GM23248 (cell line): ENCODE measurements at places on chromosomes 16 and 17.

- DNase-seq: no peak
Measured at GRCh38 chr17:57425431-57425830, 169.1 kb downstream of the MSI2 start.

- no peak for DNase-seq
Measured at GRCh38 chr16:26524281-26524680, 542.4 kb upstream of the C16orf82 start.

- peak; percentile 50 for DNase-seq
Measured at GRCh38 chr16:23595246-23595950, 718 bp downstream of the NDUFAB1 start.

GRCh38 chr17:49834118-49834743 lies 13.6 kb downstream of the TAC4 start:
- DNase-seq: no peak

GRCh38 chr17:29255926-29256522 lies 9.4 kb downstream of the CRYBA1 start:
- peak; percentile 38 for DNase-seq

DNA sequence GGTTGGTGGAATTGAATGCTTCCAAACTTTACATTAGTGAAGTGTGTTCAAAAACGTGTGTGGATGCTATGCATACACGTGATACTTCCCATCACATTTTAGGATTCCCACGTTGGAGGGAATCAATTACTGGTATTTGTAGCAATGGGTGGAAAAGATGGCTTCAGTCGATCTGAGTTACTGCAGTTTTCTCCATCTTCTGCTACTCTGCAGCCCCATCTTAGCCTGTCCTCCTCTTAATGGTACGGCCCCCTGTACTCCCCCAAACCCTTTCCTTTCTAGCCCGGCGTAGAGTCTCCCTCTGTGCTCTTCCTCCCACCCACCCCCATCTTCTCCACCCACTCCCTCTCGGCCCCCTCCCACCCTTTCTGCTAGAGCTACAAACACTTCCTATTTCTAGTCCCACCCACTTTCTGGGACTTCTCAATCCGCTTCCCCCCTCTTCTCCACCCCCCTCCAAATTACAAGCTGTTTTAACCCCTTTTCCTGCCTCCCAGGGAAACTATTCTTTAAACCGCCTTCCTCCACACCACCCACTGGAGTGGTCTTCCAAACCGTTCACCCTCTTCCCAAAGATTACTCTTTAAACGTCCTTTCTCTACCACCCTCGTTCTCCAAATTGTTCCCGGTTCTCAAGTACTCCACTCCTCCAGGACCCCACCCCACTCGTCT lies 1.1 kb downstream of the CHTF8 start:
- DNase-seq: peak; percentile 51

DNA sequence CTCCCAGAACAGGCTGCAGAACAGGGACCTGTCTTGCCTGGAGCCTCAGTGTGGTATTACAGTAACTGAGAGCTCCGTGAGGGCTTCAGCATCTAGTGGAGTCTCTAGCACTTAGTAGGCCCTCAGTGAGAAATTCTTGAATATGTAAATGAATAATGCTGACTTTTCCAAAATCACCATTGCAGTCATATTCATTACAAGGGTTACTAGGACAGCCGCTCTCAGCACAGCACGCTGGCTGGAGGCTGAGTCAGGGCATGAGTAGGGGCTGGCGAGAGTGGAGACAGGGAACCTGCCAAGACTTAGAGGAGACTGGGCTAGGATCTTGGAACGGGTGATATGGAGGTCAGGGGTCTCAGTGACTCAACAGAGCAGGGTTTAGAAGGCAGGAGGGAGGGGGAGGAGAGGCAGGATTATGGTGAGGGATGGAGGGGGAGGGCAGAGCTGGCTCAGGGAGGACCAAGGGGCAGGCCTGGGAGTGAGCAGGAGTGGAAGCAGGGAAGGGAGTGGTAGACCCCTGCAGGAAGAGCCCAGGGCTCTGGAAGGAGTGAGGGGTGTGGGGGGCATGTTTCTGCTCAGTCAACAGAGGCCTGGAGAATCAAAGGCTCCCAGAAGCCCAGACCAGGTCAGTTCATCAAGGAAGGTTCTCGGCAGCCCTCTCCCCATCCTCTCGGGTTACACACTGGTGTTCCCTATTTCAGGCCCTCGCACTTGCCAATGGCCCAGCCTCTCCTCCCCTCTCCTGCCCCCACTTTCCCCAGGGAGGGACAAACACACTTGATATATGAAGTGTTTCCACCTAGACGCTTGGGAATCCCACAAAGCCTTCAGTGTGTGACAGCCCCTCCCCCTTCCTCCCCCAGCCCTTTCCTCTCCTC lies 42.3 kb downstream of the FZD2 start:
- DNase-seq: peak; percentile 95

DNA sequence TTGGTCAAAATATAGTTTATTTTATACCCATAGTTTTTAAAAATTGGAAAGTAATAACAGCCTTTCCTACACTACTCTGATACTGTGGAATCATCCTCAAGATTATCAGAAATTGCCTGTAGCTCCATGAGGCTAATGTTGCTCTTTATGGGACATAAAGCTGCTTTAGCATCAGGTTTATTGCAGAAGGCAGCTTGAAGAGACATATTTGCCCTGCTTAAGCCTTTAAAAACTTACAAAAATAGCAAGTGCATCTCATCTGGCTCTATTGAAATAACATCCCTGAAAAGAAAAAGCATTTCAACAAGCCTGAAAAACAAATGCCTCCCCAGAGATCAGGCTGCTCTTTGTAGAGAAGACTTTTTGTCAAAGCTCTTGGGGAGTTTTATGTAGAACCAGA lies 142.9 kb upstream of the MON1B start:
- DNase-seq: no peak

- peak; percentile 60 for DNase-seq
Measured at GRCh38 chr17:34703533-34703932, 124.2 kb downstream of the TMEM132E start.

GRCh38 chr16:85360323-85361277 lies 248.3 kb upstream of the CIBAR2 start:
- DNase-seq: no peak

DNA sequence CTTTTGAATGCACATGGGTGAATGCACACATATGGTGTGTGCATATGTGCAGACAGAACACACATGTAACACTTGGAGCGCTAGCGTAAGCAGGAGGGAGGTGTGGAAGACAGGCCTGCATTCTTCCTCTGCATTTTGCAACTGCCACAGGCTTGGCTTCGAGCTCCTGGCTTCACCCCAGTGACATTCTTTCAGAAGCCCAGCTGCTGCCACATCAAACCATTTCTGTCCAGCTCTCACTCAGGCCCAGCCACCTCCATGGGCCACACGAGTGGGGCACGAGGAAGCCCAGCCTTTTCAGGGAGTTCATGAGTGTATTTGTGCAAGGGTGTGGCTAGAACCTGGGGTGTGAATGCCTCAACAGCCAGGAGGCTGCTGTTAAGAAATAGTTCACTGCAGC lies 18.8 kb downstream of the LGALS3BP start:
- DNase-seq: peak; percentile 48

GRCh38 chr17:40345161-40345993 lies 19.2 kb downstream of the GJD3 start:
- peak; percentile 71 for DNase-seq

GRCh38 chr16:73028263-73028662 lies 19.7 kb downstream of the ZFHX3 start:
- no peak for DNase-seq

DNA sequence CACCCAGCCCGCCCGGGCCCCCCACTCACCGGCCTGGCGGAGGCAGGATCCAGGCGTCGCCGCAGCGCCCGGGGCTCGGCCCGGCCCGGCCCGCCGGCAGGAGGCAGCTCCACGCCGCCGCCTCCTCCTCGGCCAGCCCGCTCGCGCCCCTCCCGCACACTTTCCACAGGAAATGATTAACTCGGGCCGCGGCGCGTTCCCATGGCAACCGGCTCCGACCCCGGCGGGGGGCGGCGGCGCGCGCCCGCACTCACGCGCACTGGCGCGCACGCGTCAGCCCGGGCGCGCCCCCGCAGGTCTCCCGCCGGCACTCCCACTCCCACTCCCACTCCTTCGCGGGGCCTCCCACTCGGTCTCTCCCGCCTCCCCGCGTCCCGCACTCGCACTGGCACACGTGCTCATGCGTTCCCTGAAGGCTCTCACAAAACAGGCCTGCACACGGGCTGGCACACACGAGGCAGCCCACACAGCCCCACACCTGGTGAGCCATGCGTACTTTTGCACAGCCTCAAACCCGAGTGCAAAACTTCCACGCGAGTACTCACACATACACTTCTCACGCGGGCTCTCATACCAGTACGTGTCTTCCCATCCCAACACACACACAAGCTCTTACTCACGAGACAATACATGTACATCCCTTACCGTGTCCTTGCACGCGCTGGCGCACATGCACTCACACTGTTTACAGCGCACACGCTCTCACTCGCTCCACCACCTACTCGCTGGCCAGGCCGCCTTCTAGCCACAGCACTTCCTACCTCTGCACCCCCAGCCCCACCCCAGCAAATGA lies at the start of gene KIFC3:
KIFC3 (minus strand) TSS at position 151 of the 793 bp plus-strand sequence. CDS start 4,248 bp downstream, outside the sequence.
- DNase-seq: peak; percentile 92

GRCh38 chr16:84947022-84947421 lies 64.3 kb downstream of the ZDHHC7 start:
- no peak for DNase-seq

DNA sequence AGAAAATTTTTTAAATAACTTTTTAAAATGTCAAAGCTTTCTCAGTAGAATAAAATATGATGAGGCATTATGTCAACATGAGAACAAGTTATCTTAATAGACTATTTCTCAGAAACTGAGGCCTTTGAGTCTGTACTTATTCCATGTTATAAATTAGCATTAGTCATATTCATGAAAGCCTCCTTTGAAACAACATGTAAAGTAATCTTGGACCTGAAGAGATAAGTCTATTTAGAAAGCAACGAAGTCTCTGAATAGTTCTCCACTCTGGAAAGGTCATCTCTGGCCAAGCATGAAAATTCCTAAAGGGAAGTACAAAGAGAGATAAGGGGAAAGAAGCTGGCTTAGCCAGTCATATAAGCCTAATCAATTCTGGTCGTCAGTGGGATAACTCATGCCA lies 150.8 kb downstream of the CYB561 start:
- no peak for DNase-seq

DNA sequence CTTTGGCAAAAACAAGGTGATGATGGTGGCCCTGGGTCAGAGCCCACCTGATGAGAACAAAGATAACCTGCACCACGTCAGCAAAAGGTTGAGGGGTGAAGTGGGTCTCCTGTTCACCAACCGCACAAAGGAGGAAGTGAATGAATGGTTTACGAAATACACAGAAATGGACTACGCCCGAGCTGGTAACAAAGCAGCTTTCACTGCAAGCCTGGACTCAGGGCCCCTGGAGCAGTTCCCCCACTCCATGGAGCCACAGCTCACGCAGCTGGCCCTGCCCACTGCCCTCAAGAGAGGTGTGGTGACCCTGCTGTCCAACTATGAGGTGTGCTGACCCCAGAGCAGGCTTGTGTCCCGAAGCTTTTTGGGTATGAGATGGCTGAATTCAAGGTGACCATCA lies 29.7 kb upstream of the DLX4 start:
- no peak for DNase-seq

DNA sequence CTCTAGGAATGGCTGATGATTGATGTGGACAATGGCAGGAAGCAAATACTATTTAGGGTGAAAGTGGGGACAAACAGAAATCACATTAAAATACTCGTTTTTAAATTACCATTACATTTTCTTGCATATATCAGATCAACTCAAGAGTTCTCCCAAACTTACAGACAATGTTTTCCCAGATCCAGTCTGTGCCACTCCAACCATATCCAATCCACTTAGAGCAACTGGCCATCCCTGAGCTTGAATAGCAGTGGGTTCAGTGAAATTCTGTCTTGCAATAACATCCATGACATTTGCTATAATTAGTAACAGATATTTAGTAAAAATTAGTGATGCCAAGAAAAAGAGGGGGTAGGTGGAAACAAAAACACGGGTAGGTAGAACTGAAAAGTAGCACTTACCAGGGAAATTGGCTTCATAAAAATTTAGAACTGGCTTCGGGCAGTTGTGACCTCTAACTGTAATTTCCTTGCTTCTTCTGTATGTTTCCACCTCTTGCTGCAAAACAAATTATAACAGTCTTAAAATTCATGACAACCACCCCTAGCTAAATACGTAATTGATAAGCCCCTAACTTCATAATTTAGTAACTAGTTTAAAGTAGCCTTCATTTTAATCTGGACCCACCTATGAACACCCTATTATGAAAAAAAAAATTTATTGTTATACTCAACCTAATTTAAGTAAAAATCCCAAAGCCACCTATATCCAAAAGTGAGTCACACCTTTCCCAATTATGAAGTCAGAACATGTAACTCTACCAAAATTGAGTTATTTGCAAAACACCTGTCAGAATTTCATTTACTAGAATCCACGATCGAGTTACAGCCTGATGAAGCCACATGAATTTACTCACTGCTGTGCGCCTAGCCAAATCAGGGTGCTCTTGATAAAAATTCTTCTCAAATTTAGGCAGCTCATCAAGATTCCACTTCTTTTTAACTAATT lies 2.0 kb downstream of the DDX5 start:
- peak; percentile 58 for DNase-seq

DNA sequence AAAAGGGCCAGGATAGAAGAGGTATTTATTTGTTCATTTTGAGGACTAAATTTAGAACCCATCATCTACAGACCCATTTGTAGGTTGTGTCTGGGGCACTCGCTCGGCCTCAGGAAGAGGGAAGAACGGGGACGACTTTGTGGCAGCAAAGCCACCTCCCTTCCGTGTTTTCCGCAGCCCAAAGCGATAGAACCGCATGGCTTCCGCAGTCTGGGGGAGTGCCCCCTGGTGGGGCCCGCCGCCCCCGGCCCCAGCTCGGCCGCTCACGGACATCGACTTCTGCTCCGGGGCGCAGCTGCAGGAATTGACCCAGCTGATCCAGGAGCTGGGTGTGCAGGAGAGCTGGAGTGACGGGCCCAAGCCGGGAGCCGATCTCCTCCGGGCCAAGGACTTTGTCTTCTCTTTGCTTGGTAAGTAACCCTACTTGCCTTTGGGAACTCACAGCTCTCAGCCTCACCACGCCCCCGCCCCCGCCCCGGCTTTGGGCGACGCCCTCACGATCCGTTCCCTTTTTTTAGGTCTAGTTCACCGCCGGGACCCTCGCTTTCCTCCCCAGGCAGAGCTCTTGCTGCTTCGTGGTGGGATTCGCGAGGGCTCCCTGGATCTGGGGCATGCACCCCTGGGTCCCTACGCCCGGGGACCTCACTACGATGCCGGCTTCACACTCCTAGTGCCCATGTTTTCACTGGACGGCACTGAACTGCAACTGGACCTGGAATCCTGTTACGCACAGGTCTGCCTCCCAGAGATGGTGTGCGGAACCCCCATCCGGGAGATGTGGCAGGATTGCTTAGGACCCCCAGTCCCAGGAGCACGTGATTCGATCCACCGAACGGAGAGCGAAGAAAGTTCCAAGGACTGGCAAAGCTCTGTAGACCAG lies 681 bp downstream of the TMEM102 start:
- peak; percentile 60 for DNase-seq

GRCh38 chr16:11806721-11807120 lies 9.7 kb upstream of the ZC3H7A start:
- DNase-seq: peak; percentile 69

GRCh38 chr16:23960081-23960885 lies 124.5 kb downstream of the PRKCB start:
- DNase-seq: no peak

- peak; percentile 30 for DNase-seq
Measured at GRCh38 chr17:16001226-16001897, 1.7 kb downstream of the TTC19 start.
